AG04450 (cell line): ENCODE measurements at places on chromosomes 12 and 14.

DNA sequence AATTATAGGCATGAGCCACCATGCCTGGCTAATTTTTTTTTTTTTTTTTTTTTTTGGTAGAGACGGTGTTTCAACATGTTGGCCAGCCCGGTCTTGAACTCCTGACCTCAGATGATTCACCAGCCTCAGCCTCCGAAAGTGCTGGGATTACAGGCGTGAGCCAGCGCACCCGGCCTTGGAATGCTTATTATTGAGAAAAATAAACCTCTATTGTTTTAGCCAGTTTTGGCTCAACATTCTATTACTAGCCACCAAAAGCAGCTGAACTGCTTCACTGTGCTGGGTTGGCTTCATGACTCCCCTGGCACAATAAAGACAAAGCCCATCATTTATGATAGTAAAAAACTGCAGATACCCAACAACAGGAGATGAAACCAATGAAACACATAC lies 93.5 kb upstream of the CEP83 start:
- no peak for DNase-seq

DNA sequence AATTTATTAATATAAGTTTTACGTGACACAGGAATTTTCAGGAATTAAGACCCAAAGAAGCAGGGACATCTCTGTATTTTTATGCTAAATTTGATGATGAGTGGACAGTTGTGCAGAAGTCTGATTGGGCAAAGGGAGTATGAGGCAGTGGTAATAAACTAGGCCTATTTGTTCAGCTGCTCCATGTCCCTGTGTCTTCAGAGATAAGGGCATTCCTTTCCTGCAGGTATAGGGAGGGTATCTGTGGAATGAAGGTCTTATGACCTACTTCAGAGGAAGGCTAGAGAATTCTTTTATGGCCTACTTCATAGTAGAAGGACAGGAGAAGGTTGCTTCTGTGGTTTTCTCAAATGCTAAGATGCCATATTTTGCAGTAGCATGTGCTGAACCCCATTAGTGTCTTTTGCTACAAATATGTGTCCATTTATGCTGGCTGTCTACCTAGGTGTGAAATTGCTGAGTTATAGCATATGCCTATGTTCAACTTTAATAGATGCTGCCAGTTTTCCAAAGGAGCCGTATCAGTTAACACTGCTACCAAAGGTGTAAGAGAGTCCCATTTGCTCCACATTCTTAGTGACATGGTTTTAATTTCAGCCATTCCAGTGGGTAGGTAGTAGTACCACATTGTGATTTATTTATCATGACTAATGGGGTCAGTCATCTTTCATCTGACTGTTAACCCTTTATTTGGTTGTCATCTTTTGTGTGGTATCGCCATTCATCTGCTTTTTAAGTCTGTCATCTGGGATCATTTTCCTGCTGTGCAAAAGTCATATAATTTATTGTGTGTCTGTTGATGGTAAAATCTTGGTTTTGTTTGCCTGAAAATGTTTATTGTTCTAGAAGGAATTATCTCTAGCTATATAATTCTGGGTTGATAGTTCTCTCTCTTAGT lies 410.7 kb upstream of the RGS6 start:
- DNase-seq: no peak

- no peak for DNase-seq
Observed at GRCh38 chr14:73386342-73386741, 72.0 kb downstream of the NUMB start.

DNA sequence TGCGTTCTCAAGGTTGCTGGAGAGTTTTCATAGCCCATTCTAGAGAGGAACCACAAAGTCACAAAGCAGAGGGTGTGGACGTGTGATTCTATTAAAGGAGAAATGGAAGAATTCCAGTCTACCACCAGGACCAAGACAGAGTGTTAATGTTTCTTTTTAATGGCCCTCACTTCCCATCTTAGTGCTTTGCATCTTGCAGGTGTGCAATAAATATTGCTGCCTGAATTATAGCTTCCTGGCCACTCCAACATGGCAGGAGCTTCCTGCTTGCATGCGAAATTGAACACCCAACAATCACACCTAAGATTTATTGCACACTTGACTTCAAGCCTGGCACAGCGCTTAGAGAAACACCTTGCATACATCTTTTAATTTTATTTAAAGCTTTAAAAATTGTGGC lies 22.4 kb upstream of the PPP1CC start:
- DNase-seq: no peak

- no peak for DNase-seq
Observed at GRCh38 chr12:94725375-94726168, 75.2 kb upstream of the TMCC3 start.

DNA sequence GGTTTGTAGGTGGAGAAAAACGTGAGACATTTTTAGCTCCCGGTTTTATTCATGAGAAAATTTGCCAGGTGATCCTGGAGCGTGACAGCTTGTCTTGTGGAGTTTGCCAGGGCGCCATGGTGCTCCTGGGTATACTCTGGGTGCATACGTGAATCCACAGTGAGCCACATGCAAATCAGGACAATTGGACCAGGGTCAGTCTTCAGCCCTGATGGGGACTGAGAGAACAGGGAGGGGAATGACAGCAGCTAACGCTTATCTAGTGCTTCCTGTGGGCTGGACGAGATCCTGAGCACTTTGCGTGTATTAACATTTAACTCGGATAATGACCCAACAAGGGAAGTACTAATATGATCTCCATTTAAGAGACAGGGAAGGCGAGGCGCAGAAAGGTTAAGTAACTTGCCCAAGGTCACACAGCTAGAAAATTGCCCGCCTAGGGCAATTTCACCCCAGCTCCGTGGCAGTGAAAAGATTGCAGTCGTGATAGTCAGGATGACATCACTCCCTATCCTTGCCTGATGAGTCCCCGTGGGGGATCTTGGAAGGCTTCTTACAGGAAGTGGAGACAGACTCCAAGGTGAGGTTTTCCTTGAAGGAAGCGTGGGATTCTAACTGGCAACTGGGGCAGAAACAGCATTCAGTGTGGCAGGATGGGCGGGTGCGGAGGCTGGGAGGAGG lies 118.4 kb upstream of the NCOR2 start:
- no peak for DNase-seq

DNA sequence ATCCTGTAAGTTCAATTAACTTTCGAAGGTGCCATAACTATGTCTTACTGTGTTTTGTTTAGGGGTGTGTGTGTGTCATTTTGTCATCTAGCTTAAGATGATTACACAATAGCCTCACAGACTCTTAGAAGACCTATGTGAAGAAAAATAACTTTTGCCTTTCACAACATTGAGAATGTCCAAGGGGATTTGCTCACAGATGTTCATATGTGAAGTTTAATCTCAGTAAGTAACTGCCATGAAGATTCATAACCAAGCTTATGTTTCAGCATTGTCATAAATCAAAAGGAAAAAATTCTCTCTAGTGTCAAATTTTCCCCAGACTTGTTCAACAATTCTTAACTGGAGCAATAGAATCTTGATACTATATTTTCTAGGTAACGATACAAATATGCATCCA lies 226.1 kb upstream of the PRKD1 start:
- DNase-seq: no peak

DNA sequence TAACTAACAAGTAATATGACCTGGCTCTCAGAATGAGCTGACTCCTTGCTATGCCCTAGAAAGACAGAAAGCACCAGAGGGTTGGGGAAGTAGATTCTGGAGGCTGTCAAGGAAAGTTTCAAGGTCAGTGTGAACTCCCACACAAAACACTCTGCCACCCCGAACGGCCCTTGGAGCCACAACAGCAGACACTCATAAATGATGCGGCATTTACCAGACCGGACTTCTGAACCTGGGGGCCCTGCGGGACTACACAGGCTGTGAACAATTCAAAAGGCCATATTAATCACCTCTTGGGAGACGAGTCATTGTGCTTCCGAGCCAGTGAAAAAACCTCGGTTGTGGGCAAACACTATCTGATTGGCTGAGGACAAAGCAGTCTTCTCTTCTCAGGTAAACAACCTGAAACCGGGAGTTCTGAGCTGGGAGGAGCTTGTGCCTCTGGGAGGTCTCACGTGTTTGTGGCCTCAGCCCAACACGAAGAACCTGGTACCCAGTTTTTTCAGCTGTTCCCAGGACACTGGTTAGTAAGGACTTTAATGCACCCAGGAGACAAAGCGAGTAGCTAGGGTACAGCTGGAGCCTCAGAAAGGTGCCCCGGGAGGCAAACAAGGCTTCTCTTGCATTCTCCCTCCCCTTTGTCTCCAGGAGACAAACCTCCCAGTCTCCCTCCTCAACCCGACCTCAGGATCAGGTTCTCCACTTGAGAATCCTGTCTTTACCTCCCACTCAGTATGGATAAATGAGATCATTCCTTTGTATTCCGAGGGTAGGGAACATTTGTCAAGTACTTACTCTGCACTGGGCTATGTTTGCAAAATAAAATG lies 35.3 kb downstream of the VWF start:
- no peak for DNase-seq

GRCh38 chr12:57864442-57865083 lies 18.0 kb upstream of the CTDSP2 start:
- no peak for DNase-seq

DNA sequence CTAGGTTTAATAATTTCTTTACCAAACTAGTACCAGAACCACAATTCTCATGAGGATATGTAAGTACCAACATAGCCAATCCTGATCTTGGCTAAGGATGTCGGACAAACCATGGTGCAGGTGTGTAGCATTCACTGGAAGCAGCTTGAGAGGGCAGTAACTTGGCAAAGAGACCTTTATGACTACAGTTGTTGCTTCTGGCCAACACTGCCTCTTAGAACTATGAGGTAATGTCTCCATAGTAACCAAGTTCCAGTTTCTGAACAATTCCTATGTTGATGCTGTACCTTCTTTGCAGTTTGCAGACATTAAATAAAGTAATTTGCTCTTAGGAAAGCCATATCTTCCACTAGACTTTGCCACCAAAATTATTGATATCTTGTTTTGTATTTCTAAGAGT lies at the start of gene LMNTD1:
Gene LMNTD1 (minus strand): TSS at position 186 of the 400 bp plus-strand sequence. CDS start 324 bp downstream, outside the sequence.
- DNase-seq: no peak
